ENCODE measurements at places on chromosomes 11 and 22. TPM values are rescaled to one million over a fixed set of nuclear protein-coding genes. Genes with fewer than 3 reads are reported as not detected.
A peak's percentile ranks its signal among the peaks of the same experiment; 100 is the strongest.

- no peaks in the 10 kb centered on the region for H3K36me3 ChIP-seq
- peak overlapping the region; percentile 39 for H3K27ac ChIP-seq
- peak; percentile 64 for DNase-seq
- H3K27me3 ChIP-seq = no peaks in the 10 kb centered on the region
- H3K4me3 ChIP-seq = no peak overlapping the region
Observed at GRCh38 chr22:46581538-46582244, 38.5 kb upstream of the GRAMD4 start.

- H3K4me3 ChIP-seq = no peak overlapping the region
- no peaks in the 10 kb centered on the region for H3K36me3 ChIP-seq
- no peak for DNase-seq
Observed at GRCh38 chr22:46436595-46437175, 100.7 kb downstream of the CELSR1 start.

The DMC1 gene
- 43.3 TPM for total RNA-seq

DNA sequence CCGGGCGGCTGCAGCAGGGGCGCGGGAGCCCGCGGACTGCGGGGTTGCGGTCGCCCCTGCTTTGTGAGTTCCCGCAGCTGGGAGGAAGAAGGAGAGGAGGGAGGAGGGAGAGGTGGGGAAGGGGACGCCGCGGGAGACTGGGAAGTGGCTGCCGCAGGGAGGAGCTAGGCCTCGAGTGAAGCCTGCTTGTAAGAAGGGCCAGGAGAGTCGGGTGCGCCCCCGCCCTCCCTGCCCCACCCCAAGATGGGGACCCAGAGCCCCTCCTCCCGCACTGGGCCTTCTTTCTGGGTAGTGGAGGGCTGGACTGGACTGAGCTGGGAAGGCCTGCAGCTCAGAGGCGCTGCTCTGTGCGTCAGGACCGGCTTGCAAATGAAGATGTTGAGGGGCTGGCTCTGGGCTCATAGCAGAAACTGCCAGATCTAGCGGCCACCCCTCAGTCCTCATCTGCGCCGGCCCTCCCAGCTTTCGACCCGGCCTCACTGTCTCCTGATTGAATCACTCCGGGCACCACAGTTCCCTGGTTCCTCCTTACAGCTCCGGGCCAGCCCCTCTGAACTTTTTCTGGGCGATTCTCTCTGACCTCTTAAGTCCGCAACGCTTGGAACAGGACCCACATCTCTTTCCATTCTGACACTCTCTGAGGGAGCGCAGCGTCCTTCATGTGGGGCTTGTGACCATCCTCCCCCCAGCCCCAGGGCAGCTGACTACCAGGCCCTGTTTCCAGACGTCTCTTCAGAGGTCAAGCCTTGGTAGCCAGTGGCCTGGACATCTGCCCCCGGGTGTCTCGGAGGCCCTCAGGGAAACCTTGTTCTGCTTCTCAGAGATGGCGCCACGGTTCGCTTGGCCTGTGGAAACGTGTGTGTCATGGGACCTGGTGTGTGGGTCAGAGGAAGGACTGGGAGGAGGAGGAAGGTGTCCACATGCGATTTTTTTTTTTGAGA, 21.9 kb downstream of the SERPINH1 start:
- peaks cover 17% of the 10 kb centered on the region for H3K4me1 ChIP-seq
- H3K27ac ChIP-seq = peak overlapping the region; percentile 94
- peak overlapping the region; percentile 68 for H3K4me3 ChIP-seq
- H3K27me3 ChIP-seq = no peaks in the 10 kb centered on the region
- H3K36me3 ChIP-seq = no peaks in the 10 kb centered on the region

Data from sigmoid colon (tissue), 7 donors.